NCI-H187 (cell line): ENCODE measurements at places on chromosomes 3 and 15.

- DNase-seq = no peak
Measured at GRCh38 chr3:107346564-107346963, 30.7 kb upstream of the CCDC54 start.

DNA sequence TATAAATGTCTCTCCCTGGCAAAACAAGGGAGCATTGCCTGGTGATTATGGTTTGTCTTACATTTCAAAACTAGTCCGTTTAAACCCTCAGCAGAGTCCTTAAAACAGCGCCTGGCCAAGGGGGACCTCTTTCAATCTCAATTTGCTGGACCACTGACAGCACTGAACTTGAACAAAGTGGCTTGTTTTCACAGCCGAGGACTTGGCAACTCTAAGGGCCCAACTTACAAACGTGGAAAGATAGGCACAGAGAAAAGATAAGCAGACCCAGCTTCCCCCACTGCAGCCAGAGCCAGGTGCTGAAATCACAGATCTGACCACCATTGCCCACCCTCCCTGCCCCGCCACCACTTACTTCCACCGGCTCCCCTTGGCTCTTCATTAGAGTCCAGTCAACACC lies 336.4 kb upstream of the ICE2 start:
- DNase-seq = no peak

GRCh38 chr3:132008837-132009236 lies 26.0 kb downstream of the CPNE4 start:
- DNase-seq = no peak

- no peak for DNase-seq
Measured at GRCh38 chr15:32803631-32804030, 85.8 kb downstream of the GREM1 start.

DNA sequence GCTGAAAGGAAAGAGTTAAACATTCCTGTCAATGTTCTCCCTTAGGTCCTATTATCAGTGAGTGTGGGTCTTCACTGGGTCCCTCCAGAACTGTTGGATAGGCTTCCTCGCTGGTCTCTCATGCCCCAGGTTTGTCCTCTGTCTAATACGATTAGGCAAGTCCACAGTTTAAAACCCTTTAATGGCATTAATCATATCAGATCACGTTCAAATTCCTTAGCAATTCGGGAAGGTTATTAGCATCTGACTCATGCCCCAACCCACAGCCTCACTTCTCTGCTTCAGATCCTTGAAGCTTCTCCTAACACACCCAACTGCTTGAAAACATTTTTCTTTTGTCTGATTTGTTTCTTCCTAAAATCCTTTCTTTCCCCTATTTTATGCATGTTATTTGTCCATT lies 224.3 kb upstream of the ATP10A start:
- DNase-seq = no peak
